Fibroblast of skin of scalp (primary cell): ENCODE measurements at places on chromosomes 3 and 15.

DNA sequence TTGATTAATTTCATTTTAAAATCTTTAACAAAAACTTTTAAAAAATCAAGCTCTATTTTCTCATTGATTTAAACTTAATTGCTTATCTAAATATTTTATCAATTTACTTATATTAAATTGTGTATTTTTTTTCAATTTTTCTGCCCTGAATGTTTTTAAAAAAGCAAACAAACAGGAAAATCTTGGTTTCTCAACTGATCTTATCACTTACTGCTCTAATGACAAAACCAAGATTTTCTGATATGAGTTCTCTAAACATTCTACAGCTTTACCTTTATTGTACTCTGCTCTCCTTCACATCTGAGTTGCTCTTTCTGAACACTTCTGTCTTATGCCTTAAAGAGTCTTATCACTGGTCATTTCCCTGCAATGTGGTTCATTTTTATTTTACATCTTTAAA, 587.8 kb upstream of the BCHE start:
- DNase-seq: no peak

GRCh38 chr3:119408243-119408950, 55.0 kb downstream of the TMEM39A start:
- DNase-seq: no peak

GRCh38 chr3:124587053-124587408, 143.2 kb upstream of the UMPS start:
- no peak for DNase-seq

DNA sequence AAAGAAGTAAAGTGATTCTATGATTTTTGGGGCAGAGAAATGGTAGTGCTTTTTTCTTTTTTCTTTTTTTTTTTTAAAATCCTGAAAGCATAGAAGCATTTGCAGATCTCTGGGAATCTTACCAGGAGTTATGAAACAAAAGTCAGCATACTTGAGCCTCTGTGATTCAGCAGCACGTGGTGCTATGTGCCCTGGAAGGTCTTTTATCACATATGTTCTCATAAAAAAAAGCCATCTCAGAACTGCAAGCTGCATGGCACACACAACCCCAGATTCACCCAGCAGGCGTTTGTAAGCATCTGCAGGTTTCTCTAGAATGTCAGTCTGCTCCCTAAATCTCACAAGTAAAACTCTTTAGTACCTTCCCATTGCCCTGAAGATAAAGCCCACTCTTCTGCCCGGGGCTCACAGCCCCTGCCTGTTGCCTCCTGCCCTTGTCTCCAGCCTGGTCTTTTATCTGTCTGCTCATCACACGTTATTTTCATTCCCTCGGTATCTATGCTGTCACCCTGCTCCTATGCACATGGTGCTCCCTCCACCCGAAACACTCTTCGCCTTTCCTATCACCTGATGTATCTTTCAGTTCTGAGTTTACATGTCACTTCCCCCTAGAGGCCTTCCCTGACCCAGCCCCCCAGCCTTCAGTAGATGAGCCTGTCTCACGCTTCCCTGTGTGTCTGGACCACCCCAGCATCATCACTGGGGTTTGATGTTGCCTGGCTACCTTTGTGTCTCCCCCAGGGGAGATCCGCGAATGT, 72.4 kb downstream of the CHDH start:
- DNase-seq: peak; percentile 87

- DNase-seq: no peak
These were observed 215.5 kb upstream of the POU1F1 start for GRCh38 chr3:87491843-87492242.

DNA sequence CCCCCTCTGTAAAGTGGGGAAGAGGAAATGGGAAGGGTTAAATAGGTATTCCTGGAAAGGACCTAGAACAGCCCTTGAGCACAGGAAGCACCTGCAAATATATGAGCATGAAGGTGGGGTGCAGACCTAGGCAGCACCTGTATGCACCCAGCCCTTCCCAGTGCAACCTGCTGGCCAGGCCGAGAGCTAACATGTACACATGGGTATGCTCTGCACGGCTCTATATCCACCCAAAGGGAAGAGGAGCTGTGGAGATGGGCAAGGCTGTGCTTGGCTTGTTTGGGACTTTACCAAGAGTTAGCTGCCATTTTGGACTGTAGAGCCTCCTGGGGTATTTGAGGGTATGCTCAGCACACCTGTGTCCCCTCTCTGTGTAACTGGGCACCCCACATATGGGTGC, 171.2 kb downstream of the KLF13 start:
- DNase-seq: no peak

DNA sequence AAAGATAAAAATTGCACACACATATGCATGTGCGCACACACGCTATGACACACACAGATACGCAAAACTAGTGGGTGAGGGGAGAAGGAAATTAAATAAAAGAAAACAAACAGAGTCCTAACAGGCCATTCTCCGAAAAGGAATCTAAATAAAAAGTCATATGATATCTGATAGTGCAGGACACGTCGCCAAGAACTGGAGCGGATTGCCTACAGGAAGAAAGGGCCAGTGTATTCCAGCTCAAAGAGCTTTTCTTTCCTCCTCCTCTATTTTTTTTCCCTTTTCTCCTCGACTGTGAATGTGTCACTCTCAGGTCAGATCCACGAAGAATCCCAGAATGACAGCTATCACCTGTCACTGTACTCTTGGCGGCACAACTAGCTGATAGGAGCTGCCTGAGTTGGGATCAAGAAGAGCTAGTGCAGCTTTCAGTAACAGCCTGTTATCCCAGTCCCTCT, 157.8 kb downstream of the TIGIT start:
- DNase-seq: no peak

DNA sequence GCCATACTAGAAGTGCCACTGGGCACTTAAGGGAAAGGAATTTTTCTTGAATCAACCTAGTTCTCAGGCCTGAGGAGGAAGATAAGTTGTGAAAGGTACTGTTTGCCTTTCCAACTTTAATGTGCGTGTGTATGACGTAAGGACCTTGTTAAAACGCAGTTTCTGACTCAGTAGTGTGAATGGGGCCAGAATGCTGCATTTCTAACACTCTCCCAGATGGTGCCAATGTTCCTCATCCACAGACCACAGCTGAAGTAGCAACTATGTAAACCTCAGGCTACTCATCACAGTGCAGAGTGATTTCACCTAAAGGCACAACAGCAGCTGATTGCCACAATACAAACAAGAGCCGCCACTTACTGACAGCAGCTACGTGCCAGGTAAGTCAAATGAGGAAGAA, 103.6 kb downstream of the OTOL1 start:
- DNase-seq: no peak

- DNase-seq: no peak
These were observed 15.1 kb downstream of the AVEN start for GRCh38 chr15:34023907-34024306.

- DNase-seq: no peak
These were observed 73.4 kb upstream of the SLC2A2 start for GRCh38 chr3:171099911-171100310.

DNA sequence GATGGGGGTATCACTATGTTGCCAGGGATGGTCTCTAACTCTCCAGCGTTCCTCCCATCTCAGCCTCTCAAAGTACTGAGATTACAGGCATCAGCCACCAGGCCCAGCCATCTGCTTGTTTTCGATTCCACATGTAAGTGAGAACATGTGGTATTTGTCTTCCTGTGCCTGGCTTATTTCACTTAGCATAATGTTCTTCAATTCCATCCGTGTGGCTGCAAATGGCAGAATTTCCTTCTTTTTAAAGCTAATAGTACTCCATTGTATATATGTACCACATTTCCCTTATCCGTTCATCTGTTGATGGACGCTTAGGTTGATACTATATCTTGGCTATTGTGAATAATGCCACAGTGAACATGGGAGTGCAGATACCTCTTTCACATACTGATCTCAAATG, 70.6 kb downstream of the ASB7 start:
- no peak for DNase-seq

DNA sequence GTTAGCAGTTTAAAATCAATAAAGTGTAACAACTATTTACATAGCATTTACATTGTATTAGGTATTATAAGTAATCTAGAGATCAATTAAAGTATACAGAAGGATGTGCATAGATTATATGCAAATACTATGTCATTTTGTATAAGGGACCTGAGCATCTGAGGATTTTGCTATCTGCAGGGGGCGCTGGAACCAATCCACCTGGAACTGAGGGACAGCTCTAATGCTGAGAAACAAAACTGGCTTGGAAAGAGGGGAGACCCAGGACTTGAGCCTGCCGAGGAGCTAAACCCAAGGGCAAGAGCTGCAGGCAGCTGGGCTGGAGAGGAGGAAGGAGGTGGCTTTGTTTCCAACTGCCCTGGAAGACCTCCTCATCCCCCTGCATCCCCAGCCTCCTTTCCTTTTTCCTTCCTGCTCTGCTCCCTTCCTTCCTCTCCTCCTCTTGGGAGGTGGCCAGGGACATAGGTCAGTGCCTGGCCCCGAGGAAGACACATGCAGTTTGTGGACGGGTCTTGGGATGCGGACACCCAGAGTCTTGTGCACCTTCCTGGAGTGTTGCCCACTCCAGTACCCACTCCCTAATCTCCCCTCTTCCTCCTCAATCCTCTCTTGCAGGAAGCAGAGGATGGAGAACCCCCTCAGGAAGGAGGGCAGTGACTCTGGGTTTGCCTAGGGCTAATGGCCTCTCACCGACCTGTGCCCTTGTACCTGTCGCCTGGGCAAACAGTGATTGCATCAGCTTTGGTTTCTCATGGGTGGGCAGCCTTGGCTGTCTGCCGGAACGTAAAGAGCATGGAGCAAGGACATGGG, 825 bp upstream of the RTP3 start:
- DNase-seq: peak; percentile 29

DNA sequence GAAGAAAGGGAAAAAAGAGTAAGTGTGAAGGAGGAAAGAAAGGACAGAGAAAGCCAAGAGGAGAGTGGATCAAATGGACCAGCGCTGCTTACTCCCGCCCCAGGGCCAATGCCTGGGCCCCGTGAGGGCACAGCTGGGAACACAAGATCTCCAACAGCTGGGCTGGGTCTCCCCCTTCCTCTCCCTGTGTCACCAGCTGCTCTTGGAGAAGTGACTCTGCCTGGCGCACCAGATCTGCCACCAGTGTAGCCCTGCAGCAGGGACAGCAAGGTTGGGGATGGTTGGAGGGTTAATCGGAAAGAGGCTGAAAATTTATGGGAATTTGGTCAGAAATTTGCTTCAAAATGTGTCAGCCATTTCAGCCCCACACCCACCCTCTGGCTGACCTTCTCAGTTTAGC, 8.4 kb downstream of the CDAN1 start:
- DNase-seq: no peak
